NAMALWA (cell line): ENCODE measurements at places on chromosomes 12 and 14.

- no peak for DNase-seq
Measured at GRCh38 chr14:65312859-65313258, 99.7 kb upstream of the FUT8 start.

GRCh38 chr14:88233915-88234314 lies 89.2 kb downstream of the KCNK10 start:
- peak; percentile 32 for DNase-seq

DNA sequence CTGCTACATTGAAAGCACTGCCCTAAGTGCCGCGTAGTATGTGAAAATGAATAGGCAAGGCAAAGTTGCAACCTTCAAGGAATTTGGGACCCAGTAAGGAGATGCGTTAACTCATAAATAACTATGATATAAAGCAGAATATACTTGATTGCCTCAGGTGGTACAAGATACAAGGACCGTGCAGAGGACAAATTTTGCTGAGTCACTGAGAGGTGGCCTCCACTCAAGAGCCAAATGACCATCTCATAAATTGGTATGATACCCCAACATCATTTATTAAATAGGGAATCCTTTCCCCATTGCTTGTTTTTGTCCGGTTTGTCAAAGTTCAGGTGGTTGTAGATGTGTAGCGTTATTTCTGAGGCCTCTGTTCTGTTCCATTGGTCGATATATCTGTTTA lies 35.7 kb downstream of the IGF1 start:
- no peak for DNase-seq

DNA sequence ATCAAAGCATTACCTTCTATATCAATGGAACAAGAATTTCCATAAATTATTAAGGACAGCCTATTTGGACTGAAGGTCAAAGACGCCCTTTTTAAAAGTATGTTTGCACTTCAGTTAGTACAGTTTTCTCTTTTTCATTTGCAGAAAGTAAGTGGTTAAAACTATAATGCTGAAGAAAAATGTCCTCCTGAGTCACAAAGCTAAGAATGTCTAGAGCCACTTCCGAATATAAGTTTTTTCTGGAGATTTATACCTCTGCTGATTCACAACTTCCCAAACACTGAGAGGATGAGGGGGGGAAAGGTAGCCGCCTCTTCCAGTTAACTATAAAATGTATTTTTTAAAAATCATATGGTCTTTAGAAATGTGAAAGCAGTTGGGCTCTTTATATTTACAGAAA lies 84.9 kb downstream of the DUSP6 start:
- no peak for DNase-seq

DNA sequence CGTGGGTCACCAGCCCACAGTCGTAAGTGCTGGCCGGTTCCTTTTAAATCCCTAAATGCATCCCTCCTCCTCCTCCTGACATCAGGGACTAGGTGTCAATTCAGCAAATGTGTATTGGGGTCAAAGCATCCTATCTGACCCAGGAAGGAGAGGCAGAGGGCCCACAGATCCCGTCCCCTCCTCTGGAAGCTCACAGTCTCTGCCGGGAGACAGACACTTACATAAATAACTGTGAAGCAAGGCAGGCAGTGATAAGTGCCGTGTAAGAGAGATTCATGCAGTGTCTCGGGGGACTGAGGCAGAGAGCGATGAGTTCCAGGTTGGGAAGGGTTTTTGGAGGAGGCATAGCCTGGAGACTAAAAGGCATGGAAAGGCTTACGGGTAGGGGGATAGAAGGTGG lies 44.1 kb downstream of the HRK start:
- no peak for DNase-seq

DNA sequence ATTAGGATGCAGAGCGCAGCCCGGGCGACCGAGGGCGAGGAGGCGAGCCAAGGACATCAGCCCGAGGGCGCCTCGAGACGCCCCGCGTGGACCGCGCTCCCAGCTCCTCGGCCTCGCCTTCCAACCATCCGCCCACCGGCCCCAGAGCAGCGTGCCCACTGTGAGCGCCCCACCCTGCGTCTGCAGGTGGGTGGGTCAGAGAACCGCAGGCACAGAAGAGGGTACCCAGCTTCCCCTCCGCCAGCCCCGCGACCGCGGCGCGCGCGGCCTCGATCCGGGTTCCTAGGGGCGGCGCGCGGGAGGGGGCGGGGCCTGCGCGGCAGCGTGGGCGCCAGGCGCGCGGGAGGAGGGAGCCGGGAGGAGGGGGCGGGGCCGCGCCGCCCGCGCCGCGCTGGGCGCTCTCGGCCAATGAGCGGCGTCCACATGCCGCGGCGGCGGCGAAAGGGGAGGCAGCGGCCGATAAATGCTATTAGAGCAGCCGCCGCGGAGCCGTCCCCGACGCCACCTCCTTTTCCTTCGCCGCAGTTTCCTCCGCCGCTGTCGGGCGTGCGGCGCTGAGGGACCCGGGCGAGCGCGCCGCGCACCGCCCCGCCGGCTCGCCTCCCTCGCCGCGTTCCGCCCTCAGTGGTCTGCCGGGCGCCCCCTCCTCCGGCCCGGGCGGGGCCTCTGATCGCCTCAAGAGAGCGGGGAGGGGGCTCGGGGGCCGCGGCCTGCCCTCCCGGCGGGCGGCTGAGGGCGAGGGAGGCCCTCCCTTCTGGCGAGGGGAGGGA lies at the start of gene ATP2A2:
Gene ATP2A2, plus strand, starts transcription at position 469 of the 770 bp plus-strand sequence. CDS start 543 bp downstream, outside the sequence.
- DNase-seq, result peak; percentile 93

DNA sequence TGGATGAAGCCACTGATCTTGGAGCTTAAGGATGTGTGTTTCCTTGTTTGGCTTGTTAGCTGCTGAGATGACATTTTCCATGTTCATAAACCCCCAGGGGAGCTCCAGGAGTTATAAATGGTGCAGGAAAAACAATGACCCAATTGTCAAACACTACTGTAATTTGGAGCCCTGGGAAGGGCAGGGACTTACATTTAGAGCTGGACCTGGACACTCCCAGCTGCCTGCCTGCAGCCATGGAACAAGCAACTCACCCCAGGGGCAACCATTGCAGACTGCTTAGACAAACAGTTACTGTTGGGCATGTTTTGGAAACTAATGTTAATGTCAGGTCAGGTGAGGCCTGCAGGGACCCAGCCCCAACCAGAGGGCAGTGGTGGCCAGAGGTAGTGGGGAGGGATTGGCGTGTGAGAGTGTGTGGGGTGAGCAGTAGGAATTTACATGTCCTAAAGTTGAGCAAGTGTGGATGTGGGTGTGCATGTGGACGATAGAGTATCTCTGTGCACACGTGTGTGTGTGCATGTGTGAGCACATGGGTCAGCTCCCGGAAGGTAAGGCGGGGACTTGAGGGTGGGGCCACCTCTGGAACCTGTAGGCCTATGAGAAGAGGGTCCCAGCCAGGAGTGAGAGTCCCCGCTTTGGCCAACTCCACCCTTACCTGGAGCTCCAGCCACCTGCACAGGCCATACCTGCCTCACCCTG lies 86.4 kb upstream of the NOS1 start:
- no peak for DNase-seq

- no peak for DNase-seq
Measured at GRCh38 chr12:67148265-67148664, 120.9 kb upstream of the CAND1 start.

GRCh38 chr12:67517181-67517887 lies 131.2 kb upstream of the DYRK2 start:
- no peak for DNase-seq

DNA sequence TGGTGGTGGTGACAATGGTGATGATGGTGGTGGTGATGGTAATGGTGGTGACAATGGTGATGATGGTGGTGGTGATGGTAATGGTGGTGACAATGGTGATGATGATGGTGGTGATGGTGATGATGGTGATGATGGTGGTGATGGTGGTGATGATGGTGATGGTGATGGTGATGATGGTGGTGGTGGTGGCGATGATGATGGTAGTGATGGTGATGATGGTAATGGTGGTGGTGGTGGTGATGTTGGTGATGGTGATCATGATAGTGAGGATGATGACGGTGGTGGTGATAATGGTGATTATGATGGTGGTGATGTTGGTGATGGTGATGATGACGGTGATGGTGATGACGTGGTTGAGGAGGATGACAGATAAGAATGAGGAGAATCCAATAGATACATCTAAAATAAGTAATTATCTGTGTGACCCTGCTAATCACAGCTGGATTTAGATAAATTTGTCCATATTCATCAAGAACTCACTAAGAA lies 170.7 kb upstream of the SFSWAP start:
- DNase-seq, result no peak

DNA sequence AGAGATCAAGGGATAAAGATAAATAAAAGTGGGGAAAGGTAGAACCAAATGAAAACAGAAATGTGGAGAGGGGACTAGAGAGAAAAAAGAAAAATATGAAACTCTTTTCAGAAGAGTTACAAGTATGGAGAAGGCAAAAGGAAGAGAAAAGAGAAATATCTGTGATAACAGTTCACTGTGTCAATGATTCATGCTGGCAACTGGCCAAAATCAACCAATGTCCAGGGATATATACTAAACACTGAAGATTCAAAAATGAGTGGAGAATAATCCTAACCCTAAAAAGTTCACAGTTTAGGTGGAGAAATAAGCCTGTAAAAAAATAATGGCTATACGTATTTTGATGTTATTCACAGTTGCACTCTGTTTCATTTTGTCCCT lies 372.3 kb upstream of the KITLG start:
- DNase-seq, result no peak

- DNase-seq, result peak; percentile 83
Measured at GRCh38 chr12:122886851-122887818, 8.8 kb downstream of the VPS37B start.

- no peak for DNase-seq
Measured at GRCh38 chr12:79685068-79685467, 5.7 kb downstream of the PAWR start.

DNA sequence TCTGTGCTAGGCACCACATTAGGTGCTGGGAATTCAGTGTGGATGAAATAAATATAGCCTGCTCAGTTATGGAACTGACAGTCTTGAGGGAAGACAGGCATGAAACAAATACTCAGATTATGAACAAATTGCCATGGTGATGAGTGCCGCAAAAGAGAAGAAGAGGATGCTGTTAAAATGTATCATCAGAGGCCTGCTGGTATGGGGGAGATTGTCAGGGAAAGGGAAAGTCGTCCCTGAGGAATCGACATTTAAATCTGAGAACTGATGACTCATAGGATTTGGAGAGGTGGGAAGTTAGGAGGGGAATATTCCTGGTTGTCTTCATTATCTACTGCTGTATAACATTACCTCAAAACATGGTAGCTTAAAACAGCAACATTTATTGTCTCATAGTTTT lies 42.0 kb downstream of the PPP1R36 start:
- no peak for DNase-seq

- DNase-seq, result no peak
Measured at GRCh38 chr14:40197344-40197743, 765.1 kb upstream of the FBXO33 start.

DNA sequence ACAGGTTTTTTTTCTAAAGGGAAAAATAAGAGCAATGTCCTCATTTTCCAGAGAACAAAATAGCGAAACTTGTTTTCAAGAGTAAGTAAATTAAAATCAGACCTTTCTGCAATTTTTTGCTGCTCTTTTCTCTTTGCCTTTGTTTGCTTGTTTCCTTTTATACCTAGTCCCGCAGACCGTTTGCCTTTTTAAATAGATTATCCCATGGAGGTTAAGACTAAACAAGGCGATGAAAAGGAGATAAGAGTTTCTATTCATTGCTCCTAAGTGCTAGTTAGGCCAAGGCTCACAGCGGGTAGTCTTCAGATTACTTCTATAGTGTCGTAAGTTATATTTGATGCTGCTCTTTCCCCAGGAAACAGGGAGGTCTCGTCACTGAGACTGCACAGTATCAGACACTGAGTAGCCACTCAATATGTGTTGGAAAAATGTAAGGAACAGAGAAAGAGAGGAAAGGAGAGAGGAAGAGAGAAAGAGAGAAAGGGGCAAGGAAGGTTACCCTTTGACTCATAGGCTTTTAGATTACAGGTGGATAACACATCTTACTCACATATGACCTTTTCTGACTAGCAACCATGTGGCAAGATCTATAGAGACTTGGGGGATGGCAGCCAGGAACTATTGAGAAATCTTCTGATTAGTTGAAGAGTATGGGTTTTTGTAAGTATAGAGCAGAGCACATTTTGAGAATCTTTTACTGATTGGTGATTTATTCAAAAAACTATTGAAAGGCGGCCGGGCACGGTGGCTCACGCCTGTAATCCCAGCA lies 107.5 kb upstream of the PARP11 start:
- no peak for DNase-seq

DNA sequence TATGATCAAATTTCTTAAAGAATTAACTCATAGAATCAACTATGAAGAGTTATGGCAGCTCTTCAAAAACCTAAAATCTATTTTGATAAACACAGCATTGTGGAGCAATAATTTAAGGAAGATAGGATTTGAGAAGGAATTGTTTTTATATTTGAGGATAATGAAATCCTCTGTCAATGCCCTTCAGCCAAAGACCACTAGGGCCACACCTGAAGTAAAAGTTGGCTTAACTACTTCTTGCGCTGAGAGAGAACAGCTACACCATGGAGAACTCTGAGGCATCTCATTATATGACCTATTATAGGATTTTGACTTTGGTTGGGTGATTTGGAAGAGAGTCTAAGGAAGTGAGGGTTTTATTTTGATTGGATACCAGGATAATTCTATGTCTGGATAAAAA lies 237.2 kb downstream of the TMTC2 start:
- DNase-seq, result no peak

GRCh38 chr12:12818701-12819100 lies 5.6 kb downstream of the DDX47 start:
- DNase-seq, result no peak

DNA sequence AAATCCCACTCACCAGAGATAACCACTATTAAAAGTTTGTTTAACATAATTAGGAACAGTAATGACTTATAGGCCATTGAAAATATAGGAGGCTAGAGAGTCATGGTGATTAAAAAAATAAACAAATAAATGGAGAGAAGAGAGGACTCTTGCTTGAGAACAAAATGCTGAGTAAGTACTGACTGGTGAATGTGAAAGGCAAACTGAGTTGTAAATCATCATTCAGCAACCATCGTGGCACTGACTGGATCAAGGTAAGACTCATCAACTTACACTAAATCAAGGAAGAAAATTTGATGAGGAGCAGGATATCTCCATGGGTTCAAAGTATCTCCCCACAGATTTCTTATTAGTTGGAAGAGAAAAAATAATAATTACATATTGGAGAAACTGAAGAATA lies 14.1 kb upstream of the YBX3 start:
- DNase-seq, result no peak

DNA sequence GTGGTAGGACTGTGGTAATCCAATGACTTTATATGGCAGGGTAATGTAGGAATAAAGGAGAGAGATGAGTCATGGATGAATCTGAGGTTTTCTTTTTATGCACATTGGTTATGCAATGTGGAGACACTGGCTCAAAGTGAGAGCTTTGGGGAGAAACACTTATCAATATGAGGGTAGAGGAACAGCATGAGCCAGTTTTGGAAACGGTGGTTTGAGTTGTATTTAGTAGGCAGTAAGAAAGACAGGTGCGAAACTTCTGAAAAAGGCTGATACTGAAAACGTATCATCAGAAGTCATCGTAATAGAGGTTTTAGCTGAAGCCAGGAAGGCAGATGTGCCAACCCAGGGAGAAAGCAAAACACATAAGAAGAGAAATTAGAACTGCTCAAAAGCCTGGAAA lies 854.8 kb upstream of the SEL1L start:
- DNase-seq, result no peak
